ENCODE measurements at places on chromosomes 16 and 17.

DNA sequence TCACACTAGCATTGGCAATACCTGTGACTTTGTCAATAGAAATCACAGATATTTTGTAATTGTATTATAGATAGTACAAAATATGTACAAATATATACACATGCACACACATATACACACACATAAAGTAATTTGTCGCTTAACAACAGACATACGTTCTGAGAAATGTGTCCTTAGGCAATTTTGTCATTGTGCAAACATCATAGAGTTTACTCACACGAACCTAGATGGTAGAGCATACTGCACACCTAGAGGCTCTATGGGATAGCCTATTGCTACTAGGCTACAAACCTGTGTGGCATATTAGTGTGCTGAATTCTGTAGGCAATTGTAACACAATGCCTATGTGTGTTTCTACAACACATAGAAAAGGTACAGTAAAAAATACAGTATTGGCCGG lies 11.0 kb downstream of the UNC119 start:
- DNase-seq, result no peak

- no peak for DNase-seq
Measured at GRCh38 chr16:20879175-20880040, 20.8 kb downstream of the DCUN1D3 start.

- no peak for DNase-seq
Measured at GRCh38 chr17:57557834-57558681, 187.0 kb downstream of the CCDC182 start.

GRCh38 chr16:51731160-51731559 lies 580.1 kb upstream of the SALL1 start:
- DNase-seq, result no peak

- no peak for DNase-seq
Measured at GRCh38 chr17:16917671-16918394, 54.1 kb downstream of the TNFRSF13B start.

DNA sequence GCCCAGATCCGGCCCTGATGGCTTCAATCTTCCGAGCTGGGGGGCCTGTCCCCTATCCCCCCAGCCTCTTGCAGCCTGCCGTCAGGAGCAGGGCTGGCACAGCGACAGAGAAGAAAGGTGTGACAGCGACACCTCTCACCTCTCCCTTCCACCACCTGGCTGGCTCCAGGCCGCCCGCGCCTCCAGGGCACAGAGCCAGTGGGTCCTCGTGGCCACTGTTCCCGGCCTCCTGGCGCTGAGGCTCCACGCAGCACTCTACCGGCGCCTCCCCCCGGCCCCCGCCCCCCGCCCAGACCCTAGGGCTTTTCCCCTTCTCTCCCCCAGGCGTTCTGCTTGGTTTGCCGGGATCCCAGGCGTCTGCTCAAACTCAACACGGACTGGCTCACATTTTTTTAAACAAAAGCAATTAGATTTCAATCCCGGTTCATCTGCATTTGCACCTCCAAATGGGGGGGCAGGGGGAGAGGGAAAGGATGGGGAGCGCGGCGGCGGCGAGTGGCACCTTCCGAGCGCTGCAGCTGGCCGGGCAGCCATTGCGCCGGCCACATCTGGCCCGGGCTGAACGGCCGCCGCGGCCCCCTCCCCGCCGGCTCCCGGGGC lies 12.8 kb upstream of the CBX8 start:
- no peak for DNase-seq

- DNase-seq, result no peak
Measured at GRCh38 chr17:43438626-43439025, 39.8 kb downstream of the ARL4D start.

DNA sequence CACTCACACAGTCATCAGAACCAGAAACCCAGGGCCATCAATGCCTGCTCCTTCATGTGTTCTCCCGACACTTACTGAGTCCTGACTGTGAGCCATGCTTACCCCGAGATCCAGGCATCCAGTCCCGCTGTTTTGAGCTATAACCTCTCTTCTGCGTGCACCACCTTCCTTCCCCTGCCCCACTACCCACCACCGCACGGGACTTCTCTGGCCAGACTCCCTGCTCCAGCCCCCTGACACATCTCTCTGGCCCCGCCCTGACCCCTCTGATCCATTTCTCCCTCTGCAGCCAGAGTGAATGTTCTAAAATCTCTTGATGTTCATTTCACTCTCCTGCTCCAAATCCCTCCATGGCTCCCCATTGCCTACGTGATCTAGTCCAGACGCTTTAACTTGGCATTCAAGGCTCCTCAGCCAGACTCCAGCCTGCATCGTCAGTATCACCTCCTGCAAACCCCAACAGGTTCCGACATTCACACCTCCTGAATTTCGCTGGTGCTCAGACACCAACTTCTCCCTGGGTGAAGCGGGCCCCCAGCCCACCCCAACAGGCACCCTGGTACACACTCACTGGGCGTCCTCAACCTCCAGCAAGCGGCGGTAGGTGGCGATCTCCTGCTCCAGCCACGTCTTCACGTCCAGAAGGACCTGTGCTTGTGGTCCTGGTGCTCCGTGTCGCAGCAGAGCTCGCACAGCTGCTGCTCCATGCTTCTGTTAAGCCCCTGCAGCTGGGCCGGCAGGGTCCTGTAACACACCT lies 3.1 kb upstream of the KRT17 start:
- no peak for DNase-seq

DNA sequence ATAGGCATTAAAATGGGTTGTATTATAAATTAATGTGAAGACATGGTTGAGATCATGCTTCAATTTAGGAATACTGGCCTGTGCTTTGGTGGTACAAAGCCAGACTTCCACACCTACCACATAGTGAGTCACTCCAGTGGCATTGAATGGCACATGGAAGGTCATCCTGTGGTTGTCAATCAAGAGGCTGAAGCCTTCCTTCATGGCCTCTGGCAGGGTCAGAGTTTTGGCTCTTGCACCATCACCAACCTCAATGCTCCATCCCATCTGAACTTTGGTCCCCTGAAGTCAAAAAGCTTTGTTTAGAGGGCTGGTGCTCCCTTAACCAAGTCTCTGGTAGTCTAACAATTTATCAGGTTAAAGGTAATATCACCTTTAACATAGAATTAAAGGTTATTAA lies 6.1 kb downstream of the ZP2 start:
- no peak for DNase-seq

- DNase-seq, result no peak
Measured at GRCh38 chr17:48472411-48473281, 42.6 kb upstream of the SKAP1 start.

- DNase-seq, result no peak
Measured at GRCh38 chr17:65356536-65356935, 204.9 kb downstream of the AXIN2 start.

DNA sequence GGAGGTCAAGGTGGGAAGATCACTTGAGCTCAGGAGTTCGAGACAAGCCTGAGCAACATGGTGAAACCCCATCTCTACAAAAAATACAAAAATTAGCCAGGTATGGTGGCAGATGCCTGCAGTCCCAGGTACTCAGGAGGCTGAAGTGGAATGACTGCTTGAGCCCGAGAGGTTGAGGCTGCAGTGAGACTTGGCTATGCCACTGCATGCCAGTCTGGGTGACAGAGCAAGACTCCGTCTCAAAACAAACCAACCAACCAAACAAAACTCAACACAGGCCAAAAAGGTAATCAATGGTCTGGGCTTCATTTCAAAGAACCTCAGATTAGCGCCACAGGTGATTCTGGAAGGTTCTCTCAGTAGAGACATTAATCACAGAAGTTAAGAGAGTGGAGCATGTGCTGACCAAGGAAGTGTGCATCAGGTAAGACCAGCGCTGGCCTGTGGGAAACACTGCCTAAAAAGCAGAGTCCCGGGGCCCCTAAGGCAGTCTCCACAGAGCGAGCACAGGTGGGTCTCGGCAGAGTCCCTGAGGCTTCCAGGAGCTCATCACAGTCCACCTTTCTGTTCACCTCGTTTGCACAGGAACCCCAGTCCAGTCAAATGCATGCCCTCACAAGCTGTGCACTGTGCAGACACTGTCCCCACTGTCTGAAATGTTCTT lies 71.5 kb upstream of the TRAP1 start:
- no peak for DNase-seq

GRCh38 chr16:8782673-8783072 lies 14.8 kb downstream of the TMEM186 start:
- DNase-seq, result no peak

DNA sequence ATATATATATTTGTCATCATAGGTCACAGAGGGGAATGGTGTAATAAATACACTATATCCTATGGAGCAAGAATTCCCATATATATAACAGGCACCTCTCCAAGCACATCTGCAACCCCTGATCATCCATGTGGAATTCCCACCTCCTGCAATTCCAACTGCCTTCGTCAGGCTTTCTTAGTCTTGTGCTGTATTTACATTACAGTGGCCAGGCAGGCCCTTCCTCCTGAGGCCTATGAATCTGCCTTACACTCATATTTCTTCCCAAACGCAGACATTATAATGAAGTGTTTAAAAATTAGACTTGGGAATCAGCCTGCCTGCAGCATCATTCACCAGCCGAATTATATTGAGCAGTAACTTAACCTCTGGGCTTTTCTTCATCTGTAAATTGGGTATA lies 19.3 kb upstream of the DNAH9 start:
- no peak for DNase-seq

DNA sequence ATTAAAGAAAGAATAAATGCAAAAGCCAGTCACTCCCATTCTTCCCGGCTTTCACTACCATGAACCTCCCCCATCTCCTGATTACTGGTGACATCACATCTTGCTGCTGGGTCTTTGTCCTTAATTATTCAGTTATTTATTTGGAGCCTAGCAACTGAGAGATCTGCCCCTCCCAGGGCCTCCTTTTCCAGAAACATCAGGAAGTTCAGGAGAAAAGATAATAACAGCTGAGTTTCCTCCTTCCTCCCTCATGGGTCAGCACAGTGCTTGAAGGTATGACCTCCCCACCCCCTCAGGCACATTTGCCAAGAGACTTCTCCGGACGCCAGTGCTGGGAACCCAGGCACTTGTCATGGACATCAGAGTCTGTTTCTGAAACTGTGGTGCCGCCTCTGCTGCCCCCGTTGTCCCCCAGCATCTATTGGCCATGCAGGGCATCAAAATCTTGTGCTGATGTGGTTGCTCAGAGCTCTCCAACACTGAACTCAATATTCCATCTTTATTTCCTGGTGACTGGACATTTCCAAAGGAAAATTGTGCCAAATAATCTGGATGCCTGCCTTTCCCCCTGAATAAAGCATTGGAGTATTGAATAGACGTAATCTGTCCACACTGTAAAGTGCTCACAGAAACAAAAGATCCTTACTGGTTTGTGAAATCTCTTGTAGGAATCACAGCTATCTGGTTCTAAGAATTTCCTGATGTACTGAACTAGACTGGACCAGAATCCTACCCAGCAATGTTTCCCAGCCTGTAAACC lies 71.8 kb downstream of the ZNF18 start:
- DNase-seq, result no peak

DNA sequence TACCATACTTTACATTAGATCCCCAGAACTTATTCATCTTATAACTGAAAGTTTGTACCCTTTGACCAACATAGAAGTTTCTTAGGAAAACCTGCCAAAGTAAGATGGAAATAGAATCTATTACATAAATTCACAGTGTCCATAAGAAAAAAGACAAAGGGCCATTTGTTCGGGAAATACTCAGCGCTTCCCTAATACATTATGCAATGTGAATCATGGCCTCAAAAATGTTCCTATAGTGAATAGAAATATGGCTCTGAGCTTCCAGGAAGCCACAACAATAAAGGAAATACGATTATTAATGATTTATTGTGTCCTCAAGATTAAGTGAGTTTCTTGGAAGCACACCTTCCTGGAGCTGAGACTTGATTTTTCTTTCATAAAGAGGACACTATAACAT lies 51.5 kb downstream of the GPRC5B start:
- DNase-seq, result no peak

DNA sequence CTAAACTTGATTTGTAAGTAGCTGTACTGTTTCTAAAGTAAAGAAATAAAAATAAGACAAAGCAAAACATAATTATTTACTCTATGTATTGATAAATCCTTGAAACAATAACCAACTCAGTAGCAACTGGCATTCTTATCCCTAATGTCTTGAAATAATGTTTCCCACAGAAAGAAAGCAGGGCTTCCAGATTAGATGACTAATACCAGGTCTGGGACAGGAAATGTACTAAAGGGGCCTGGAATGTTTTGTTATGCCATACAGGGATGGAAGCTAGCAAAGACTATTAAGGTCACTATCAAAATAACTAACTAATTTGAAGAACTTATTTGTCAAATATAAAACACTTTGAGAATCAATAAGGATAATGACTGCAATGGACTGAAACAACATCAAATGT lies 82.1 kb downstream of the CFDP1 start:
- DNase-seq, result no peak

DNA sequence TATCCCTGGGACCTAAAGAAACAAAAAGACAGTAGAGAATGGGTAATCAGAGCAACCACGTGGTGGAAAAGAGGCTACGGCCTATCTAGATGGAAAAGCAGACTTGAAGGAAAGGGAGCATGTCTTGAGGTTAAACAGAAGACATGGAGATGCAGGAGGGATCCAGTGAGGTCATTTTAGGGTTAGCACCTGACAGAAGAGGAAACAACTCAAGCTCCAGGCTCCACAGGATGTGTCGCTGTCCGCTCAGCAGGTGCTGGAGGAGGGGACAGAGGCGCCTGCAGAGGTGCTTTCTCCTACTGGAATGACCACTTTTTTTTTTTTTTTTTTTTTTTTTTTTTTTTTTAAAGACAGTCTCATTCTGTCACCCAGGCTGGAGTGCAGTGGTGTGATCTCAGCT lies 47.5 kb upstream of the CLEC3A start:
- no peak for DNase-seq

GRCh38 chr17:78557598-78558039 lies 19.6 kb downstream of the DNAH17 start:
- DNase-seq, result no peak

- no peak for DNase-seq
Measured at GRCh38 chr16:10658943-10659342, 35.8 kb downstream of the TEKT5 start.

GRCh38 chr16:68493412-68494070 lies 45.2 kb upstream of the SMPD3 start:
- no peak for DNase-seq

DNA sequence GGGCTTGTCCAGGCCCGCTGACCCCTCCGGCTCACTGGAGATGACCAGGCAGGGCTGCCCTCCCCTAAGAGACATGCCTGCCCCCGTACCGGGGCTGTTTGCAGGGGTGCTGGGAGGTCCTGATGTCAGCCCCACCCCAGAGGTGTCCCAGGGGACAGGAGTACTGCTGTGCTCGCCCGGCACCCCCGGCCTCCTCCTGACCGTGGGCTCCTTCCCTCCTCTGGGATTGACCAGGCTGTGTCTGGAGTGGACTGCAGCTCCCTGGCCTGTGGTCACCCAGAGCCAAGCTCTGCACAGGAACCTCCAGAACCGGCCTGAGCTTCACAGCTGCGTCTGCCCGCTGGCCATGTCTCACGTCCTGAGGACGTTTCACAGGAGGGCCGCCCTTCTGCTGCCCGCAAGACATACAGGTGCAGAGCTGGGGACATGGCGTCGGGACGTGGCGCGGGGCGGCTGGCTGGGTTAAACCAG lies 53.2 kb downstream of the LMF1 start:
- no peak for DNase-seq

GRCh38 chr16:54239456-54239855 lies 47.1 kb downstream of the IRX3 start:
- DNase-seq, result no peak

- peak; percentile 33 for DNase-seq
Measured at GRCh38 chr17:48478224-48479013, 48.4 kb upstream of the SKAP1 start.

- DNase-seq, result no peak
Measured at GRCh38 chr17:382644-383533, 30.3 kb upstream of the RPH3AL start.

- no peak for DNase-seq
Measured at GRCh38 chr16:67028167-67028695, 718 bp upstream of the CBFB start.

Measured in activated gamma-delta T cell treated with anti-CD3 and anti-CD28 coated beads, Interleukin-2, amount 50 U/mL, for 16 hours (primary cell).